ENCODE measurements at places on chromosomes 6 and 20.

DNA sequence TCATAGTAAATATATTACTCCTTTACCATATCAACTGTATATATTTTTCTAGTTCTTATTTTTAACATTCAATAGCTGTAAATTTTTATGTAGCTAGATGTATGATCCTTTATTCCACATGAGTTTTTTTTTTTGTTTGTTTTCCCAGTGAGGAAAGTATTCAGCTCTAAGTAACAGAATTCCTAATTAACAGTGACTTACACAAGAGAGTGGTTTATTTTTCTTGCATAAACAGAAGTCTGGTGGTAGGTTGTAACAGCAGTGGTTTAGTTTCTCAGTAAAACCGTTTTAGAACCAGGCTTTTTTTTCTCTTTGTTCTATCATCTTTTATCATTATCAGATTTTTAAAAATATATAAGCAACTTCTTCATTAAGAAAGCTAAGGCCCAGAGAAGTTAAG, 116.9 kb upstream of the FLRT3 start:
- no peak for DNase-seq

- no peak for DNase-seq
These were observed 41.7 kb downstream of the EZR start for GRCh38 chr6:158777510-158777909.

DNA sequence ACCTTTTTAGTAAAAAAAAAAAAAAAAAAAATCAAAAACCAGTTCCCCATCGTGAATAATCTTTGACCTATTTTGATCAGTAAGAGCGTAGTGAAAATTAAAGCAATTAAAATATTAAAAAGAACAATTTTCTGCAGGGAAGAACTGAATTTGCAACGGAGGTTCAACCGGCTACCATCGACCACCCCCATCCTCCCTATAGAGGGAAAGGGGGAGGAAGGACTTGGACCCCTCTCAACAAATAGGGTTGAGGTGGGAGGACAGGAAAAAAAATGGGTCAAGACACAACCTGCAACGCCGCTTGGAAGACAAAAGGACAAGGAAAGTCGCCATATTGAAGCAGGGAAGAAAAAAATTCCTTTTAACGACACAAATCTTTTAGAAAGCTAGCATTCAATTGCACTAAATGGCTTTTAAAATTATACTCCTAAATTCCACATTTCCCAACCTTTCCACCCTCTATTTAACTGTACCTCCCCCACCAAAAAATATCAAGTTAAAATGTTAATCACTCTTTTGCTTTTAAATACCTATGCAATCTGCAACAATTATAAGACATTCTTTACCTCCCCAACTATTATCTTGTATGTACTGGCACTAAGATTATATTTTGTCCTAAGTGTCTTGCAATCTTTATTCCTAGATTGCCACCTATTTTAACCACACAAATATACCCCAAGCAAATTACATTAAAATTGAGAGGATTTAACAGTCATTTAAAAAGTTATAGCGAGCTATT, 1.7 kb downstream of the PPP1R10 start:
- DNase-seq: peak; percentile 77

DNA sequence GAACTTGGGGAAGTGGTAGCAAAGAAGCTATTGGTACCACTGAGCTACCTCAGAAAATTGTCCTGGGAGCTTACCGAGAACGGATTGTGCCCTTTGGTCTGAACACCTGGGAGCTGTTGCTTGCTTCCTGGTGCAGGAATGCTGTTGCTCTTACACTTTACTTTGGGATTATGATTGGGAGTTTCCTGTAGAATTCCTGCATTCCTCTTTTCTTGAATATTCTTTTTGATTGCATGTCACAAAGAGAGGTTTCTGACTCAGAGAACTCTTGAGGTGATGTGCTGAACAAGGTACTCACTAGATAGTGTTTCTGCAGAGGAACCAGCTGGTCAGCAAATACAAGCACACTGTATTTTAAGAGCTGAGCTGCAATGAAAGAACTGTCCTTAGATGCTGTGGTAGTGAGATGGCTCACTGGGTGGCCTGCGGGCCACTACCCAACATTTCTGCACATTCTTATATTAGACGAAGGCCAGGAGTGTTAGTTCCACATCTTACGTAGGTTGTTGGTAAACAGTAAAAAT, 35.0 kb downstream of the LRRC1 start:
- DNase-seq: no peak

DNA sequence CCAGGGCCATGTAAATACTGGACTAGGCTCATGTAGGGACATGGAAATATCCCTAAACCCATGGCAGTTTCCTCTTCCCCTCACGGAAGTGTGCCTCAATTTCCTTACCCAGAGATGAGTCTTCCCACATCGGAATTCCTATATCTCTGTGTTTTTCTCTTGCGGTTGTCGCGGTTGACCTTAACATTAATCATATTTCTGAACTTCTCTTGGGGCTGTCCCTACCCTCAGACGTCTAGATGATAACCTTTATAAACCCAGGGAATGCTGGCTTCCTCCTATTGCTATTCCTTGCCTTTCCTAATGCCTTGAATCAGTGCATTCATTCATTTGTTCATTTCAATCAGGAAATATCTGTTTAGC, 160.1 kb downstream of the SASH1 start:
- no peak for DNase-seq

- DNase-seq: no peak
These were observed 217.1 kb upstream of the THEMIS start for GRCh38 chr6:128117916-128118315.

- no peak for DNase-seq
These were observed 253.6 kb upstream of the EXOC2 start for GRCh38 chr6:946546-946945.

- no peak for DNase-seq
These were observed 69.9 kb downstream of the MRPL14 start for GRCh38 chr6:44057238-44057930.

- DNase-seq: peak; percentile 57
These were observed 51.5 kb downstream of the PREX1 start for GRCh38 chr20:48776306-48776705.

- DNase-seq: peak; percentile 24
These were observed 6.8 kb downstream of the BNIP5 start for GRCh38 chr6:36329798-36330291.

DNA sequence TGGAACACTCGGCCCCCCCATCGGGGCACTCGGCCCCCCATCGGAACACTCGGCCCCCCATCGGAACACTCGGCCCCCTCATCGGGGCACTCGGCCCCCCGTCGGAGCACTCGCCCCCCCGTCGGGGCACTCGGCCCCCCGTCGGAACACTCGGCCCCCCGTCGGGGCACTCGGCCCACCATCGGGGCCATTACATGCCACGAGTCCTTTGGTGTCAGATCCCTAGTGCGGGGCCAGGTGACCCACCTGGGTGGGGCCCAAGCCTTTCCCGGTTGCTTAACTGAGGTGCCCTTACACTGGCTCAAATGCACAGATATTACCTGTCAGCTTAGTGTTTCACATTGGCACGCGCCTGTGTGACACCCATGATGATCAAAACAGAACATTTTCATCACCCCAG, 95.9 kb downstream of the TAF4 start:
- no peak for DNase-seq

- no peak for DNase-seq
These were observed 184.2 kb downstream of the ARID1B start for GRCh38 chr6:156961282-156961892.

GRCh38 chr20:50726955-50727791, 4.2 kb upstream of the PARD6B start:
- DNase-seq: no peak

DNA sequence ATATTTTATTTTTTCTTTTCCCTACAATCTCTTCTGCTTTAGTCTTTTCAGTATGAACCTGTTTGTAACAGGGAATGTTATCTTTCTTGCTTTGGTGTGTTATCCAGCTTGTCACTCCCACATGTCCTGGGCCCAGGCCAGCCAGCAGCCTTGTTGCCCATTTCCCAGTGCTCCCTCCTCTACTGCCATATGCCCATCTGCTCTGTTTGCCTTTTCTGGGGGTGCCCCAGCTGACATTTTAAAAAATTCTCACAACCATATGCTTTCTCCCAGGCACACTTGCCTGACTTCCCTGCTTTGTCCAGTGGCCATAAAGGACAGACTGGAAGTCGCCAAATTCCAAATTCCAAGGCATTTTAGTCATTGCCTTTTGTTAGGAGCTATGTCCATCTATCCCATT, 23.6 kb upstream of the LMBRD1 start:
- DNase-seq: no peak

DNA sequence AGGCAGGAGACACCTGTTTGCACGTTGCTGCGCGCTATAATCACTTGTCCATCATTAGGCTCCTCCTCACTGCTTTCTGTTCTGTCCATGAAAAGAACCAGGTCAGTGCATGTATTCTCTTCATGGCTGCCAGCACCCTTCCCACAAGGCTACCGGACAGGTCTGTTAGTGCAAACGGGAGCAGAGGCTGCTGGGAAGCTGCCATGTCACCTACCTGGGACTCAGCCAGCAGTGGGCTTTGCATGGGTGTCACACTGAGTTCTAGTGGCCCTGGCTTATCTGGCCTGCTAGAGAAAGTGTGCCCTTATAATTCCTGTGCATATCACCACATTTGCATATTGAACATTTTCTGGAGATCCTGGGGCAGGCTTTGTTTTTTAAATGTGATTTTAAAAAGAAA, 24.8 kb downstream of the LYRM2 start:
- DNase-seq: no peak

DNA sequence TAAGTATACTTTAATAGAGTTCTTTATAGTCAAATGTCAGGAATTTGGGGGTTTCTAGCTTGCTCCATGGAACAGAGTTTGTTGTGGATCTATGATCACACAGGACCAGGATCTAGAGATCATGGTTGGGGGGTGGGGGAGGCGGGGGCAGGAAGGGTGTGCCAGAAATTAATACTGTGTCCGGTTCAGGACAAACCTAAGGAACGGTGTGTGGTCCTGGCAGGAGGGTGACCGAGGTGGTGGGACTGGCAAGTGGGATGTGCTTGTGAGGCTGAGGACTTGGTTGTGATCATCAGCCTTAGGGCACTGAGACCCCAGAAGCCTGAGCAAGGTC, 27.9 kb downstream of the GSTA3 start:
- no peak for DNase-seq

- DNase-seq: no peak
These were observed 790.2 kb downstream of the DHX35 start for GRCh38 chr20:39752262-39752876.

- no peak for DNase-seq
These were observed 6.0 kb downstream of the STMND1 start for GRCh38 chr6:17107863-17108262.

GRCh38 chr6:121733234-121733633, 297.8 kb downstream of the GJA1 start:
- no peak for DNase-seq

GRCh38 chr6:123888771-123889513, 85.3 kb downstream of the NKAIN2 start:
- DNase-seq: no peak

DNA sequence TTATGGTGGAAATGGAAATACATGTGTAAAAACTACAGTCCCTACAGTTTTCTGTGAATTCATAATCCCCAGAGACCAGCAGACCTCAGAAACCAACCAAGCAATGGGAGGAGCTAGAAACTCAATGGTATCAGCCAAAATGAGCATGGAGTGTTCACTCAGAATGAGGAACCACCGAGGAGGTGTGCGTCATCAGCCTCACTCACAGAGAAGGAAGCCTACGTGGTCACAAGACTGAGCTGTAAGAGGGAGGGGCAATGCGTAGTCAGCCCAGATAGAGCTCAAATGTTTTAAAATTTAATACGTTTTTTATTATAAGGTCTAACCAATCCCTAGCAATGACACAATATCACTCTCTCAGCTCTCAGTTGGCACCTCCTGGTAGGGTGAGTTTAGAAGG, 17.4 kb downstream of the MYLK4 start:
- no peak for DNase-seq

GRCh38 chr20:62926229-62927127, at the start of gene DIDO1:
Gene DIDO1, minus strand, starts transcription at chr20:62926505.
- DNase-seq: peak; percentile 77
